ENCODE measurements at places on chromosomes 16 and 17. TPM values are rescaled to one million over a fixed set of nuclear protein-coding genes. Genes with fewer than 3 reads are reported as not detected.

Gene GLIS2
- total RNA-seq, result 0.54 TPM

Gene TMEM235
- total RNA-seq, result not detected

GRCh38 chr17:64368277-64368676, 22.4 kb downstream of the PECAM1 start:
- no peak for DNase-seq
- H3K27ac ChIP-seq, result no peak overlapping the region
- H3K27me3 ChIP-seq, result peaks cover 4% of the 10 kb centered on the region

Gene AATF
- 110 TPM for total RNA-seq

Gene ATAD5
- total RNA-seq, result 26.2 TPM

DNA sequence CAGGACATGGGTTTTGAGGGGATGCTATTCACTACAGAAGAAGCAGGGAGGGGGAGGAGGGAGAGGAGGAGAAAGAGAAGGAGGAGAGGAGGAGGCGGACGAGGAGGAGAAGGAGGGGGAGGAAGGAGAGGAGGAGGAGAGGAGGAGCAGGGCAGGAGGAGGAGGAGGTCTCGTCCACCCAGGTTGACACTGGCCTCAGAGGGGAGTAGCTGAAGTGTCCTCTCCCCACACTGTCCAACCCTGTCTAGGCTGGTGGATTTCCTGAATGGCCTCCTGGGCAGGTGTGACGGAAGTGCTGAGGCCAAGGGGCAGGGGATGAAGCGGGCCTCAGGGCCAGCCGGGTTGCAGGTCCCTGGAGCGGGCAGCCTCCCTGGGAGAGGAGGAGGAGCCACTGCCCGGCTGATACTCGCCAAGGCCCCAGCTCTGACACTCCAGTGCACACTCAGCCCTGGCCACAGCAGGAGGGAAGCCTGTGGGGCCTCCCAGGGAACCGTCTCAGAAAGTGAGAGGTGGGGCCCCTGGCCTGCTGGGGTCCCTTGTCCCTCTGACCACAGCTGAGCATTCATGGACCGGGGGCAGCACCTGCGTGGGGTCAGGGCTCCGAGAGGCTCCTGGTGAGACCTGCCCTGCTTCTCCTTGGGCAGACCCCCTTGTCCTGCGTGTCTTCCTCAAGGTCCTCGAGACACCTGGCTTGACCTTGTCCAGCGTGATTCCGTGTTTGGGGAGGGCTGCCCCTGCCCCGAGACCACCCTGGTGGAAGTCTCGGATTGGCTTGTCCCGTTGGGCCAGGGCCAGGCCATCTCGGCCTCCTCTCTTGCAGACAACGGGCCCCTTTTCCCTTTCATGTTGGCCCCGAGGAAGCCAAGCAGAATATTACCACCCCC, 200.6 kb upstream of the CIBAR2 start:
- H3K27me3 ChIP-seq, result no peaks in the 10 kb centered on the region
- H3K27ac ChIP-seq, result no peak overlapping the region
- H3K4me1 ChIP-seq, result peaks cover 22% of the 10 kb centered on the region

- H3K4me3 ChIP-seq, result no peak overlapping the region
- H3K27ac ChIP-seq, result no peak overlapping the region
- peaks cover 9% of the 10 kb centered on the region for H3K27me3 ChIP-seq
- H3K36me3 ChIP-seq, result no peaks in the 10 kb centered on the region
These were observed 53.3 kb downstream of the MGAT5B start for GRCh38 chr17:76921340-76922036.

GRCh38 chr17:68829211-68829610, 126.0 kb downstream of the ABCA8 start:
- no peak for DNase-seq
- H3K36me3 ChIP-seq, result no peaks in the 10 kb centered on the region
- peaks cover 2% of the 10 kb centered on the region for H3K27me3 ChIP-seq
- no peak overlapping the region for H3K27ac ChIP-seq

Gene CACNG1
- total RNA-seq, result not detected

DNA sequence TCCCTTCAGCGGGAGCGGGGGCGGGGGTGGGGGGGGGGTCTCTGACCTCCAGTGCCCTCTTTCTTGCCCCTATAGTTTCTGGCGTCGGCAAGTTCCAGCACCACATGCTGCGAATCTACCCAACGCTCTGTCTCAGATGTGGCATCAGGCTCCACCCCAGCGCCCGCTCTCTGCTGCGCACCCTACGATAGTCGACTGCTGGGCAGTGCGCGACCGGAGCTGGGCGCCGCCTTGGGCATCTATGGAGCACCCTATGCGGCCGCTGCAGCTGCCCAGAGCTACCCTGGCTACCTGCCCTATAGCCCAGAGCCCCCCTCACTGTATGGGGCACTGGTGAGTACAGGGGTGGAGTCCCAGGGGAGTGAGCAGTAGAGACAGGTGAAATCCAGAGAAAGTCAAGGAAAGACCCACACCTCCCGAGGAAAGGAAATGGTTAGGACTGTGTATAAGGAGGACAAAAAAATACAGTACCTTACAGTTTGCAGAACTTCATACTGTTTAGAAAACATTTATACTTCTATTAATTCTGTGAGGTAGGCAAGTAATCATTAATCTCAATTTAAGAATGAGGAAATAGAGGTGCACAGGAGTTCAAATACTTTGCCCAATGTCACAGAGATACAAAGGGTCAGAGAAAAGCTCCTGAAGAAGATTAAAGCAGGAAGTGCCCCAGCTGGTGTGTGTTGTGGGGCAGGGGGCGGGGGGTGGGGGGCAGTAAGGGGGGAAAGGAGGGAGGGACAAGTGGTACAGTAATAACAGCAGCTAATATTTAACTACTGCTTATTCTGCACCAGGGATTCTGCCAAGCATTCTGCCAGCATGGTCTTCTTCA, 2.5 kb downstream of the IRX6 start:
- peaks cover 4% of the 10 kb centered on the region for H3K4me1 ChIP-seq
- DNase-seq, result no peak
- H3K27ac ChIP-seq, result no peak overlapping the region
- H3K36me3 ChIP-seq, result no peaks in the 10 kb centered on the region
- peaks cover 56% of the 10 kb centered on the region for H3K27me3 ChIP-seq

DNA sequence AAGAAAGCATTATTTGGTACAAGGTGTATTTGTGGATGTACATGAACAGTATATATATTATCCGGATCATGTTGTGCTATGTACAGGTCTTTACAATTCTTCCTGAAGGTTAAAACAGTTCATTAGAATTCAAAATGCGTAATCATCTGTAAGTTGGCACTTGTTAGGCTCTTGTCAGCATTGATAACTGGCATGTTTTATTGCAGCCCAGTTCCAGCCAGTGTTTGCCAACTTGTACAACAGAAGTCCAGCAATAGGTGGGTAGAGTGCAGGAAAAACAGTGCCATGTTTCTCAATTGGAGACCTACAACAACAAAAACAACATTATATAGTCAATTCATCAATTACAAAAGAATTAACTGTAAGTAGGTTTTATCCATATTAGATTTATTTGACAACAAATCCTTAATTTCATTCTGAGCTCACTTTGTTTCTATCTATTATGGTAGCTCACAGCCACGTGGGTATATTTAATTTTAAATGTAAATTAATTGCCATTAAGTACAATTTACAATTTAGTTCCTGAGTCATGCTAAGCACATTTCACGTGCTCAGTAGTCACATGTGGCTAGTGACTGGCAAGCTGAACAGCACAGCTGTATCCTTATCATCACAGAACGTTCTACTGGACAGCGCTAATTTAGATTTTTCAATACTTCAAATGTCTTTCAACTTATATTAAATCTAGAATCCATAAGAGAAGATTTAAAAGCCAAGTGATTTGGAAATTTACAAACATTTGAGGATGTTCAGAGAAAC, 8.6 kb upstream of the ANKFY1 start:
- peaks cover 27% of the 10 kb centered on the region for H3K36me3 ChIP-seq
- H3K4me3 ChIP-seq, result no peak overlapping the region
- no peak for DNase-seq
- H3K4me1 ChIP-seq, result peaks cover 5% of the 10 kb centered on the region
- H3K27ac ChIP-seq, result no peak overlapping the region

- H3K27ac ChIP-seq, result peak overlapping the region; percentile 35
- peaks cover 32% of the 10 kb centered on the region for H3K36me3 ChIP-seq
- no peak for DNase-seq
- H3K27me3 ChIP-seq, result no peaks in the 10 kb centered on the region
These were observed 60.8 kb downstream of the WDR45B start for GRCh38 chr17:82587234-82588086.

GRCh38 chr17:413016-413350, 60.4 kb upstream of the RPH3AL start:
- peaks cover 75% of the 10 kb centered on the region for H3K4me1 ChIP-seq
- H3K27ac ChIP-seq, result peak overlapping the region; percentile 90
- DNase-seq, result no peak
- H3K27me3 ChIP-seq, result peaks cover 7% of the 10 kb centered on the region
- H3K4me3 ChIP-seq, result peak overlapping the region; percentile 95

Gene CIBAR2
- not detected for total RNA-seq

- no peaks in the 10 kb centered on the region for H3K36me3 ChIP-seq
- peaks cover 6% of the 10 kb centered on the region for H3K27me3 ChIP-seq
- no peak overlapping the region for H3K4me3 ChIP-seq
- H3K4me1 ChIP-seq, result no peaks in the 10 kb centered on the region
- DNase-seq, result no peak
These were observed 147.4 kb downstream of the CDK5R1 start for GRCh38 chr17:32634167-32634566.

DNA sequence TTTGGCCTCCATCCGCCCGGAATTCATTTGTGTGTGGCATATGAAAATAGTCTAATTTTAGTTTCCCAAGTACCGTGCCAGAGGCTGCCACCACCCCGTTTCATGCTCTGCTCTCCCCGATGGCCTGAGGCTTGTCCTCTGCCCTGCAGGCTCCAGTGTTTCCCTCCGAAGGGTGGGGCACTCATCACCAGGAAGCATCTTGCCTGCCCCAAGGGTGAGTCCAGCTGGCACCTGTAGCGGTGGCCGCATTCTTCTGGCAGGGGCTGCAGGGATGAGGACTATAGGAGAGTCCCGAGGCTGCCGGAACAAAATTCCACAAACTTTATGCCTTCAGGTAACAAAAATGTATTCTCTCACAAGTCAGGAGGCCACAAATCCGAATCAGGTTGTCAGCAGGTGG, 23.1 kb upstream of the CMIP start:
- no peaks in the 10 kb centered on the region for H3K36me3 ChIP-seq
- peaks cover 16% of the 10 kb centered on the region for H3K4me1 ChIP-seq
- no peak for DNase-seq

Gene HOXB9
- 0.27 TPM for total RNA-seq

GRCh38 chr17:27295945-27296344, 2.0 kb downstream of the WSB1 start:
- peak overlapping the region; percentile 97 for H3K4me3 ChIP-seq
- peaks cover 48% of the 10 kb centered on the region for H3K4me1 ChIP-seq
- DNase-seq, result no peak
- H3K36me3 ChIP-seq, result peaks cover 7% of the 10 kb centered on the region
- peak overlapping the region; percentile 77 for H3K27ac ChIP-seq

DNA sequence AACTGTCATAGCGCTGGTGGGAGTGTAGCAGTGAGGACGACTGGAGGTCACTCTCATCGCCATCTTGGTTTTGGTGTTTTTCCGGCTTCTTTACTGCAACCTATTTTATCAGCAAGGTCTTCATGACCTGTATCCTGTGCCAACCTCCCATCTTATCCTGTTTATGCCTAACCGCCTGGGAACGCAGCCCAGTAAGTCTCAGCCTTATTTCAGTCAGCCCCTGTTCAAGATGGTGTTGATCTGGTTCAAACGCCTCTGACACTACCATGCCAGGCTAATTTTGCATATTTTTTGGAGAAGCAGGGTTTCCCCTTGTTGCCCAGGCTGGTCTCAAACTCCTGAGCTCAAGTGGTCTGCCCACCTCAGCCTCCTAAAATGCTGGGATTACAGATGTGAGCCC, 179.8 kb upstream of the HSBP1 start:
- H3K27ac ChIP-seq, result no peak overlapping the region
- no peaks in the 10 kb centered on the region for H3K27me3 ChIP-seq
- H3K4me1 ChIP-seq, result no peaks in the 10 kb centered on the region
- no peaks in the 10 kb centered on the region for H3K36me3 ChIP-seq
- H3K4me3 ChIP-seq, result no peak overlapping the region
- no peak for DNase-seq

DNA sequence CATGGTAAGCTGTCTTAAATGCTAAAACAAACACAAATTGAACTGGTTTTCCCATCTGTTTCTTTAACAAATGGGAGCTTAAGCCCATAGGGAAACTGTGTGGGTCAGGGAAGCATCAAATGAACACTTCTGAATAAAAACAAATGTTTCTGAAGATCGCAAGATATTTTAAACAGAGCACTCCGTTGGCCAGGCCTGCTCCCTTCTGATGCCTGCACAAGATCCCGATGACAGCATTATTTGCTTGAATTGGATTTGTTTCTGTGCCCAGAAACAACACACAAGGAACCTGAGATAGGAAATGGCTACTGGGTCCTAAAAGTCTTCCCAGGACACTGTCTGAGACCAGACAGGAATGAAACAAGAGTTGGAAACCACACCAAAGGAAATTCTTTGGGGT, 425.8 kb upstream of the ZFHX3 start:
- no peaks in the 10 kb centered on the region for H3K4me1 ChIP-seq
- no peak for DNase-seq
- H3K27ac ChIP-seq, result no peak overlapping the region
- H3K36me3 ChIP-seq, result no peaks in the 10 kb centered on the region
- H3K27me3 ChIP-seq, result no peaks in the 10 kb centered on the region

Data from activated T-helper 1 cell treated with anti-CD3 and anti-CD28 coated beads, Interleukin-12 subunit alpha, Interleukin-12 subunit beta, Interleukin-2, Interleukin-4 antibody, amounts not matched to agents 30 ng/mL and 10 ng/mL and 1 ng/mL, durations not matched to agents 14 hours and 24 hours and 36 hours (primary cell).